Spinal cord (tissue), 10 donors: ENCODE measurements at places on chromosomes 5 and 9.

- DNase-seq, result no peak
These were observed 91.1 kb upstream of the SHISAL2B start for GRCh38 chr5:64599226-64599625.

DNA sequence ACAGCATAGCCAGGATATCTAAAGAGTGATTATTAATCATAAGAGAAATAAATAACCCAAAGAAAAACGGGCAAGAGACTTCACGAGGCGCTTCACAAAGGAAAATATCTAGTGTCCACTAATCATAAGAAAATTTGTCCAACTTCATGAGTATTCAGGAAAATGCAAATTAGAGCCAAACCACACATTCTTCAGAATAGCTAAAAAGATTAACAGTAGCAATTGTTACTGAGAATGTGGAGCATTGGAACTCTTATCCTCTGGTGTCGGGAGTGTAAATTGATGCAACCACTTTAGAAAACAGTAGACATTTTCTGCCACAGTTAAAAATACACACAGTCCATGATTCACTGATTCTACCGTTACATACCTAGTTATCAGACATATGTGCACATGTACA, 145.7 kb downstream of the CWC27 start:
- no peak for DNase-seq

DNA sequence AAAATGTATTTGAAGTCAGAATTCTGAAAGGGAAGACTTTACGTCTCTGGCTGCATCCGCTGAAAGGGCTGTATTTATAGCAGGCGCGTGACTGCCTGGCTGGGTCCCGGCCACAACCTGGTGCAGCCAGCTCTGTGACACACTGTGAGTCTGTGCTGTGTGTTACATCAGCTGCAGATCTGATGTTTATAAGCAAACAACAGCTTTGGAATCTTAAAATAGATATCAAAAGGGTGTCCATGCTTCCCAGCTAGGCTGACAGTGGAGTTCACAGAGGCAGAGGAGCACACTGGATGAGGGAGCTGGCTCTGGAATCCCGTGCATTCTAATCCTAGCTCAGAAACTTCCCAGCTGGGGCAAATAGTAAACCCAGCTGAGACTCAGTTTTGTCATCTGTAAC, 433.4 kb upstream of the BRINP1 start:
- peak; percentile 15 for DNase-seq

DNA sequence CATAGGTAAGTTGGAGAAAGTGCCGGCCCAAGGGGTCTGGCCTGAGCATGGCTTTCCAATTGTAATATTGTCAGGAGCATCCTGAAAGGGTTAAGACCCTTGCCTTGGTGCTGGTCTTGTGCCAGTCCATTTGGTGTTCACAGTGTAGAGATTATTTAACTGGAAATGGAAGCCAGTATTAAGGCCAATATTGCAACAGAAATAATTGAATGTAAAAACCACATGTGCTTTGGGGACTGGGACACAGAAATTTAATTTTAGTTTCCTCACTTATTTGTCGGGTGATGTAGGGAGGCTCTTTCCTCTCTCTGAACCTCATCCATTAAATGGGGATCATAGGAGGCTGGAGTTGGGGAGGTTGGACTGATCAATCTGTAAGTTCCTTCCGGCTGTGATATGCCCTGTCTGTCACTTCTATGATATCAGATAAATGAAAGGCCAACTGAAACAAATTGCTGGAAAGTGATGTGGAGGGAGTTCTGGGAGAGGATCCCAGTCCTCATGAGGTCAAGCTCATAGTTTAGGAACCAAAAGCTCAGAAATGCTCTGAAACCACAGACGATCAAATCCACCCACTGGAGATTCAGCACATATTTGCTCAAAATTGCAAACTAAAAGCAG, 54.8 kb upstream of the COL15A1 start:
- DNase-seq, result no peak

- no peak for DNase-seq
These were observed 2.2 kb upstream of the PBX3 start for GRCh38 chr9:125745018-125745417.

GRCh38 chr9:126009047-126009446, 261.9 kb downstream of the PBX3 start:
- no peak for DNase-seq

GRCh38 chr5:52989025-52989780, at the start of gene ITGA2:
ITGA2 (plus strand) TSS chr5:52989352; CDS start chr5:52989469, 117 bp downstream.
- DNase-seq, result no peak

DNA sequence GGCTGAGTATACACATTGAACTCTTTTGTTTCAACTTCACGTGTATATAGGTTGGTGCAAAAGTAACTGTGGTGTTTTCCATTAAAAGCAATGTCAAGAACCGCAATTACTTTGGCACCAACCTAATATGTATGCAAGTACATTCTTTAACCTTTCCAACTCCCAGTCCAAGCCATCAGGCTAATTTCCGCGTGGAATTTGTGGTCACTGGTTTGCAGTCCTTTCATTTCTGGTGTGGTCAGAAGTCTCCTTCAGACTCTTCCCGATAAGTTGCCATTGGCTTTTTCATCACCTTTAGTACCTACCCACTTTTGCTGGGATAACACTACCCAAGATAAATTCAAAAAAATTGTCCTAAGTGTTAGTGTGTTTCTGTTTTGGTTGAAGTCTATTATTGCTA, 84.0 kb downstream of the RGS3 start:
- no peak for DNase-seq

DNA sequence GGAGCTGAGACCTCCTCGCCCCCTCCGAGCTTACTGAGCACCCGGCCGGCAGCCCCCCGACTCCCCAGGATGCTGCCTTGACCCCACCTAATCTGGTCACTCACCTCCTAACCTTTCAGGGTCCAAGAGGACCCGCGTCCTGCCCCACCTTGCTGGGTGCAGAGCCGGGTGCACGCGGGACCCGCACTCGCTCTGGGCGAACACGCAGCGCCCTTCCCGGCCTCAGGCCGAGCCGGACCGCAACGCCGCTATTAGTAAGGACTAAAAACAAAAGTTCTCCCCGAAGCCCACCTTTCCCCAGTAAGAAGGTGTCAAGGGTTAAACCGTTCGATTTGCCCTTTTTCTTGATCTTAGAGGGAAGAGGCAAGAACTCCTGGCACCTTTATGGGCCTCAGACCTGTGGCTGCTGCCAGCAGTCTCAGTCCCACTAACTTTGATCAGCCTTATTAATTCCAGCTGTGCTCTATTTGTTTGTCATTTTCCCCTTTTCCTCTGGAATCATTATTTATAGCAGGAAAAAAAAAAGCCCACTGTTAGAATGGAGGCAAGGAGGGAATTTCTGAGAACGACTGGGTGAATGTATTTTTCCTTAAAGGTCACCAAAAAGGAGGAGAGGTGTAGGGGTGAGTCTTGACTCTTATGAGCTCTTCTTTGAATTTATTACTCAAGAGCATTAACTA, 10.5 kb downstream of the IRX2 start:
- DNase-seq, result no peak
